ENCODE measurements at places on chromosomes 3 and 15. TPM values are rescaled to one million over a fixed set of nuclear protein-coding genes. Genes with fewer than 3 reads are reported as not detected.

CLDN16 gene
- 0.09 TPM for total RNA-seq

B3GNT5 gene
- 10.4 TPM for total RNA-seq

GRK7 gene
- total RNA-seq = not detected

GADL1 gene
- 0.18 TPM for total RNA-seq

CHDH gene
- 7.9 TPM for total RNA-seq

GP5 gene
- total RNA-seq = 0.49 TPM

HACL1 gene
- total RNA-seq = 48.9 TPM

CISH gene
- 1.4 TPM for total RNA-seq

HYAL1 gene
- 0.90 TPM for total RNA-seq

KLHDC8B gene
- total RNA-seq = 91.7 TPM

FAM174B gene
- 5.5 TPM for total RNA-seq

SATB1 gene
- 23.3 TPM for total RNA-seq

RETNLB gene
- not detected for total RNA-seq

PLSCR5 gene
- total RNA-seq = not detected

DNA sequence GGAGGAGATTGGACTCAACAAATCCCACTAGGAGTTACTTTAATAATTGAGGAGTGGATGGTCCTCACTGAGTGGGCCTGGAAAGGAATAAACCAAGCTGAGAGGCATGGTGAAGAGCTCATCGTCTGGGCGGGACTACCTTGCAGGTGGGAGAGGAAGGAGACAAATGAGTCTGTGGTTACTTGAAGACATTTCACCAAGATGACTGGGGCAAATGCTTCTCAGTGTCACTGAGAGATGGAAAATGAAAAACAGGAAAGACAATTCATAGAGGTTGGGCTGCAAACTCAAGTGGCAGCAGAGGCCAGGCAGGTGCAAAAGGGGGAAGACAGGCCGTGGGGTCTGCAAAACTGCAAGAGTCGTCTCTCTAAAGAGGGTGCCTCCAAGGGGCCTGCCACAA lies 1.5 kb upstream of the ARHGAP31 start:
- DNase-seq = no peak

DNA sequence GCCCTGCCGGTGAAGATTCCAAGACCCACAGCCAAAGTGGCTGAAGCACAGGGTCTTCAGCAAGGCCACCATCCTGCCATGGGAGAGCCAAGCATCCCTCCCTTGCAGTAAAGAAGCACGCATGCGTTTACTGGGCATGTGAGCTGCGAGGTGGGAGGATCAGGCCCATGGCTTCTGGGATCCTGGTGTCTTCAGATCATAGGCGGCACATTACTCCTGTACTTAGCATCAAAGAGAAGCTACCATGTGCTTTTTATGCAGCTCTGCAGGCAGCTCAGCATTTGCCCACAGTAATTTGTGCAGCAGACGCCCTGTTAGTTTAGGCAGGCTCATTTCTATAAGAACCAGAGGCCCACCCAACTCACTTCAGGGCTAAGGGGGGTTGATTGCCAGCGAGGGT lies 45.7 kb downstream of the IDH2 start:
- no peak for DNase-seq

- DNase-seq = peak; percentile 80
Measured at GRCh38 chr3:20511863-20512505, 326.0 kb upstream of the SGO1 start.

DNA sequence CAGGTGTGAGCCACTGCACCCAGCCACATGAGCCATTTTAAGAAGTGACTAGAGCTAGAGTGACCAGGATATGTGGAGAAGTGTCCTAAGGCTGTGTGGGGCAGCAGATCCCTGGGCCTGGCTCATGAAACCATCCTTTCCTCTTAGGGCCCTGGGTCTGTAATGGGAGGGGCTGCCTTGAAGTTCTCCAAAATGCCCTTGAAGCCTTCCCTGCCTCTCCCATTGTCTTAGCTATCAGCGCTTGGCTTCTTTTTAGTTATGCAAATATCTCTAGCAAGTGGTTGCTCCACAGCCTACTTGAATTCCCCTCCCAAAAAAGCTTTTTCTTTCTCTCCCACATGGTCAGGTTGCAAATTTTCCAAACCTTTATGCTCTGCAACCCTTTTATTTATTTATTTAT lies 112.4 kb upstream of the SPATA16 start:
- no peak for DNase-seq

DNA sequence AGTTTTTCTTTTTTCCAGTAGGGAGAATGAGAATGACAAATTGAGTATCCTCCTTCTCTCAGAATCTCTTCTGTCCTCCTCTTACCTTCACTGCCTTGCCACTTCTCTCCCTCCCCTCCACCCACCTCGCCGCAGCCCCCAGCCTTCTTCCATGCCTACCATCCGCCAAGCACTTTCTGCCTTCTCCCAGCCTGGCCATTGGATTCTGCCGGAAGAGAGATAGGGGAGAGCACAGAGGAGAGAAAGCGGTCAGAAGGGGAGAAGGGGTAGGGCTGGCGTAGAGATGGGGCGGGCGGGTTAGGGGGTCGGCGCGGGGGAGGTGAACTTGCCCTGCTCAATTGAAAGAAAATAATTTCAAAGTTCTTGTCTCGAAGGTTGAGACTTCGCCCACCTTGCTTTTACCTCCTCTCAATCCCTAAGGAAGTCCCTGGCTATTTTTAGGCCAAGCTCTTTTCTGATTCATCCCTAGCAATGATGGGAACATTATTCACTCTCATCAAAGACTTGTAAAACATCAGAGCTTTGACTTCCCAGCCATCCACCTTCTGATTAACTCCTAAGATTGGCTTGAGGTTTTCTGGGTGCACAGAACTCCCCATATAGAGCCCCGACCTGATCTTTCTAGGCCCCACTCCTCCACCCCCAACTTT lies 811 bp downstream of the C3orf52 start:
- peak; percentile 47 for DNase-seq

DNA sequence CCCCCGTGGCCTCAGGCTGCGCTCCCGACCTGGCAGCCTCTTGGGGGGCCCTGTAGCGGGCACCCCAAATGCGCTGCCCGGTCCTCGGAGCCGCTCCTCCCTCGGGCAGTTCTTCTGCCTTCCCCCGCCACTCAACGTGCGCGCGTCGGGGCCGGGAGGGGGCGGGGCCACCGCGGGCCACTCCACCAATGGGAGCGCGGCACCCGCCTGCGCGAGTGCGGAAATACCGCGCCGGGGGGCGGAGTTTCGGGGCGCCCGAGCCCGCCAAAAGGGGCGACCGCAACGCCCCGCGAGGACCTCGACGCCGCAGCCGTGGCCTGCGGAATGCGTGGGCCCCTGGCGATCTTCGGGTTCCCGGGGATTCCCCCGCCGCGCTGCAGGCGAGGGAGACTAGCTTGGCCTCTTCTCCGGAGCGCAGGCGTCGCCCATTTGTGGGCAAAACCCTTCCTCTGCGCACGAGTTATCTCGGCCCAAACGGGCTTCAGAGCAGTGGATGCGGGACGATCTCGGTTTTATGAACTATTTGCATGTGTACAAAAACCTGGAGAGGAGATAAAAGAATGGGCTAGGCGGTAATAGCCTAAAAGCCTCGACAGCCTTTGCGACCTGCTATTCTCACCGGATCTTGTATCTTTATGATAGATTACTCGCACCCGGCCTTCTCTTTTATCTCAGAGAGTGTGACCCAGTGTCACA lies at the start of gene TASOR:
Gene TASOR (minus strand): TSS at position 144 of the 696 bp plus-strand sequence. CDS start 259 bp downstream, outside the sequence.
- DNase-seq = peak; percentile 69

- DNase-seq = no peak
Measured at GRCh38 chr3:19190602-19191001, 42.3 kb downstream of the KCNH8 start.

DNA sequence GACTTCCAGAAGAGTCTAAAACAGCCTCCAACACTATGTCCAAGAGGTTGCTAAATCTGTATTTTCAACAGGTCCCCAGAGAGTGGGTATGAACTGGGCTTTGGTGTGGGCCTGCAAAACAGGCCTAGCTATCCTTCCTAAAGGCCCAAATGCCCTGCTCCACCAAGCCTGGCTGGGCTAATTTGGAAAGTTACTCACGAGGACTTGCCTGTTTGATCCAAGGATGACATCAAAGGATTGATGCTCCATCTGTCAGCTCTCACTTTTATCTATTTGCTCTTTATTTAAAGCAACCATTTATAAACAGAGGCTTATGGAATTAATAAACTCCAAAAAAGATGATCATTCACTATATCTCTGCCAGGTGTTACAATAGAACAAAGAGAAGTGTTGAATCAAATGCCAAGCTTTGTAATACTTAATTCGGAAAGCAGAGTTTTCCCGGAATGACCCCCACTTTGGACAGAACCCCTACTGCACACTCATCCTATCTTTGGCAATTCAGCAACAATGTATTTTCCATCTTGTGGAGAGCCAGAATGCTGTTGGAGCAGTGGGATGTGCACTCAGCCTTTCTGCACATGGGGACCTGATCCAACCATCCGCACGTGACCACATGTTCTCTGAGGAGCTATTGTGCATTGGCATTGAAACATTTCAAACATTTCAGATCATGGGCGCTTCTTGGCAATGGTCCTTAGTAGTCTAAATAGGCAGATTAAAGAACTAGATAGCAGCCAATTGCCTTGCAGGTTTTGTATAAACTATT lies 163.3 kb upstream of the THBS1 start:
- peak; percentile 49 for DNase-seq

- DNase-seq = no peak
Measured at GRCh38 chr15:69789648-69790393, 307.9 kb downstream of the TLE3 start.

DNA sequence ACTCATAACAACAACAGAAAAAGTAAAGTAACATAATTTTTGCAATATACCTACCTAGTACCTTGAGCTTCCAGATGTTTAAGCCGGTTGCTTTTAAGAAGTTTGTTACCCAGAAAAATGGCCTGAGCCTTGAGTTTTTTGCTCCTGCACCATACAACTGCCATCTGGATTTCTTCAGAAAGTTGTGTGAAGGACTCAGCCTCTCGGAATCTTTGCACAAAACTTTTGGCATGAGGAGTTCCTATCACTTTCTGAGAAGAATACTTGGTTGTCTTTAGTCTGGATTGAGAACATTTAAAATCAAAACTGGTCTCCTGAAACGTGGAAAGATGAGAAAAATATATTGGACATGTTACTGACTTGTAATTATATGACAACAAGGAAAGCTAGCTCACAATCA lies 17.3 kb downstream of the GTPBP8 start:
- no peak for DNase-seq

DNA sequence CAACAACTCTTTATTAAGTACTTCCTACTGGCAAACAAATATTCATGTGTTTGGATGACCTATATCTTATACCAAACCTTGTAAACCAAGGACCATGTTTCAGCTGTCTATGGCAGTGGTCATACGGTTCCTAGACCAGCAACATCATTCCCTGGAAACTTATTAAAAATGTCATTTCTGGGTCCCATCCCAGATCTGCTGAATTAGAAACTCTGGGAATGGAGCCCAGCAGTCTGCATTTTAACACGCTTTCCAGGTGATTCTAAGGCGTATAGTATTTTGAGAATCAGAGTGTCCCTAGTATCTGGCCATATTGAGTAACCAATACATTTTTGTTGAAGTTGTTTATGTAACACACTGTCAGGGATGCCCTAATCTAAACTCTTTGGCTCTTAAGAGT lies 363.4 kb upstream of the LRRC3B start:
- DNase-seq = no peak

DNA sequence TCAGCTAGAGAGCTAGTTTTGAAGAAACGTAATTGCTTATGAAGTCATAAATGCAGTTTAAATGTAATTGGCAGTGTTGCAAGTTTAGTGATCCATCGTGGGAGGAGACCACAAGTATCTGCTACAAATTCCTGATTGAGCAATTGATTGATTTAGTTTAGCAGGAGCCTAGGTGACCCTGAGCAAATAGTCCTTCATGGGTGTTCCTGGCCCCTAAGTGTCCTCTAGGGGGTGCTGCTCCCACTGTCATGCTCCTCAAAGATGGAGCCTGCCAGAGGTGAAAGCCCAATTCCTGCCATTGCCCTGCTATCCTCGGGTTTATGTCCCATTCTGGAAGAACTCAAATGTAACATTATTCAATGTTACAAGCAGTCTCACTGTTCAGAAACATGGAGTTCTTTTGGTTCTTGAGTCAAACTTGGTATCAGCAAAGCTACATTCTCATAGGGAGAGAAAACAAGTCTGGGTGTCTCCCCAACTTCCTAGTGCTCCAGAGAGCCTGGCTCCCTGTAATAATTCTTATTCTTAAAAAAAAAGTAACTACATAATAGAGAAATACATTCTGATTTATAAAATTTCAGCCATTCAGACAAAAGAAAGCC lies 29.8 kb upstream of the SENP5 start:
- DNase-seq = peak; percentile 64

GRCh38 chr15:92808598-92809063 lies 91.5 kb upstream of the CHD2 start:
- peak; percentile 77 for DNase-seq

DNA sequence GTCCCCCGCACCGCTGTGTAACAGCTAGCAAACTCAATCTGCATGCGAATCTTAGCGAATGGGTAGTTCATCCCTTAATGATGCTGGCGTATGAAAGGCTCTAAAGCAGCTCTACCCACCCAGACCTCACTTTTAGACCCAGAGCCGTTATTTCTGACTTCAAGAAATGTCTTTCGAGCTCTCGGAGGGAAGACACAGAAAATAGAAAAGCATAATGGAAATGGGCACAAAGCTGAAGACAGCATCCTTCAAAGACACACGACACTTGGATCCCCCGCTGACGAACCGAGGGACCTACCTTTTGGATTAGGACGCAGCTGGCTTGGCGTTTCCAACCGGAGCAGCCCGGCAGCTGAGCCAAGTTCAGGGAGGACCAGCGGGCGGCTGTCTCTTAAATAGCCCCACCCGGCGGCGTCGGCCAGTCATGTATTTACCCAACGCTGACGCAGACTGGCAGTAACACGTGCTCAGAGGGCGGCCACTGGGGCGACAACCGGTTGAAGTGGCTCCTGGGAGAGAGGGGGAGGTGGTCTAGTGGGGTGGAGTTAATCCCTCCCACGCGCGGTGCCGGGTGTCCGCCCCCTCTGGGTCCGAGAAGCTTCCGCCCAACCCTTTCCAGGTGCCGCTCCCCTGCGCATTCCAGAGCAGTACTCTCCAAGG lies 1.5 kb downstream of the CCK start:
- DNase-seq = peak; percentile 40

- no peak for DNase-seq
Measured at GRCh38 chr3:53970661-53971060, 79.0 kb upstream of the SELENOK start.

DNA sequence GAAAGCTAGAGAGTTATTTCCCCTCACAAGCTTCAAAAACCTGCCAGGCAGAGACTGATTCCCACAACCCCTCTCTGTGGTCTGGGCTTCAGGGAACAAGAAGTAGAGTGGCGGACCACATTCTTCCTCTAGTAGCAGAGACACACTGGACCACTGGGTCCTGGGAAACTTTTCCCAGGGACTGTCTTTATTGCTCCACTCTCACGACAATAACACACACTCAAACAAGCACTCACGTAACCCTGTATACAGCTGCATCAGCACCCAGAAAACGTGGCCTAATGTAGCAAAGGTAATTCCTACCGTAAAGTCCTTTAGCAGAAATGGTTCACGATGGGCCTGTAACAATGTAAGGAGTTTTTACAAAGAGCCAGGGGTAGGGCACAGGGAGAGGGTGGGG lies 27.6 kb downstream of the CPOX start:
- DNase-seq = no peak

Data from fibroblast of the aortic adventitia (primary cell).